ENCODE measurements at places on chromosomes 1 and 21. TPM values are rescaled to one million over a fixed set of nuclear protein-coding genes. Genes with fewer than 3 reads are reported as not detected.

The VCAM1 gene
- not detected for total RNA-seq

The LRRC38 gene
- not detected for total RNA-seq

The DNASE2B gene
- not detected for total RNA-seq

The PPFIA4 gene
- 0.49 TPM for total RNA-seq

The TXNIP gene
- total RNA-seq, result 599 TPM

The KLHL20 gene
- total RNA-seq, result 36.7 TPM

Data from MCF 10A (cell line).